ENCODE measurements at places on chromosomes 16 and 17.

DNA sequence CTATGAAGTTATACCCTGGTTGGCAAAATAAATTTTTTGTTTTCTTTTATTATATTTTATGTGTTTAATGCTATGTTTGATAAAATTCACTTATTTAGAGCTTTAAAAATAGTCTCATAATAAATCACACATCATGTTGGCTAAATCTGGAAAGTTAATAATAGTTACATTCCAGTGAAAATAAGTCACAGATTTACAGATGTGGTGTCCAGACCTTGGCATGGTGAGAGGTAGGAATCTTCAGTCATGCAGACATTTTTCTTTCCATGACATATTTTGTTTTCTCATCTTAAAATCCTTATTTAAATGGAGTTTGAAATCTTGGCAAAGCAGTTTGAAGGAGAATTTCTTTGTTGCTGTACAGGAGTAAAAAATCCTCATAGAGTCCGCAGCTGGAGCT lies 48.1 kb upstream of the GOSR1 start:
- no peak for DNase-seq

DNA sequence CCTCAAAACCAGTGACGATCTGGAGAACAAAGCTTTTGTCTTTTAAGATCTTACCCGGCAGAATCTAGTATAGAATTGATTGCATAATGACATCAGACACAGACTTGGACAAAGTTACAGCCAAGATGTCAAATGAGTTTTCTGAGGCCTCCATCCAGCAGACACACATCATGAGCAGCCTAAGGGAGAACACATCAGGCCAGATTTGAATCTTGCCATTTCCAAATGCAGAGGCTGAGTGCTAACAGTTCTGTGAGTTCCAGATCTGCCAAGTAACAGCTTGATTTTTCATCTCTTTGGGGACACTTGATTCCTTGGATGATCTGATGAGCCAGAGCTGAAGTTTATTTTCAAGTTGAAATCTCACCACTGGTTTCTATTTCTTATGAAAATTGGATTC lies 21.0 kb downstream of the NOG start:
- no peak for DNase-seq

DNA sequence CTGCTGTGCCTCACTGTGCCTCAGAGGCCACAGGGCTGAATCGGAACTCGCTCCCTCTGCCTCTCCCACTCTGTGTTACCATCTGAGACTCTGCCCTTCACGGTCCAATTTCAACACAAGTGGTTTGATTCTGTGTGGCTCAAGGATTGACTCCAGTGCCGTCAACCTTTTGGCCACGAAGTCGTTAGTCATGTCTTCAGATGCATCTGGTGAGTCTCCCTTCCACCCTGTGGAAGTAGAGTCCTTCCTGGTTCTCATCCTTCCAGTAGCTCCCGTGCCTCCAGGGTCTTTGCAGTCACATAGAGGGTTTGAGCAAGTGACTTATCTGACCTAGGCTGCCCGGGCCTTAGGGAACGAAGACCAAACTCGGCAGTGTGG lies 51.2 kb downstream of the PGS1 start:
- no peak for DNase-seq

DNA sequence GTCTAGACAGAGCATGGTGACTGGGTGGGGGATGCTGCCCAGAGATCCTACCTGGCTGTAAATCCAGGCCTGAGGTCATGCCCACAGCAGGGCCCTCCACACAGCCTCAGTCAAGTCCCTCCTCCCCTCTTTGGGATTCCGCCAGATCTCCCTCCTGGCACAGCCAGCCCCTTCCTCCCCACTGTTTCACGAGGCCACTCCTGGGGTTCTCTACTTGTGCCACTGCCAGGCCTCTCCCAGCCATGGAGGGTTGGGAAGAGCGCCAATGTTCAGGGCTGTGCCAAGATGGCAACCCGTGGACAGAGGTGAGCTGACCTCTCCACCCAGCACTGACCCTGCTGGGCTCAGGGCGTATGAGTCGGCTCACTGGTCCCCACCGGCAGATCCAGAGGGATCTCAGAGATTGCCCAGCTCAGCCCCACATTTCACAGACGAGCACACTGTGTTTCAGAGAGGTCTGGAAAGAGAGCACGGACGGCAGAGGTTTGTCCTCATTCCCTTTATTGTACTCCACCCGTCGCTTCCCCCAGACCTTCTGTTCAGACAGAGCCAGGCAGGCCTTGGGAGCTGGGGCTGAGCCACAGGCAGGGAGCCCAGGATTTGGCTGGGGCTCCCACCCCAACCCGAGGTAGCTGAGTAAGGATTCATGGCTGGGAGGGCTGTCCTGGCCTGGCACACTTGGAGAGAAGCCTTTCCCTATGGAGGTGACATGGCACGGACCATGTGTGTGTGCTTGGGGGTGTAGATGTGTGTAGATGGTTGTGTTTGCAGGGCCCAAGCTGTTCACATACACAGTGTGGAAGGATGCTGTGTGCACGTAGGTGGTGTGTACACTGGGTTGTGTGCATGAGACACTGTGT lies 3.5 kb upstream of the CAMKK1 start:
- no peak for DNase-seq

GRCh38 chr16:27383556-27384243 lies 18.3 kb upstream of the IL21R start:
- no peak for DNase-seq

GRCh38 chr16:73023320-73023719 lies 24.6 kb downstream of the ZFHX3 start:
- DNase-seq = no peak

Data from SW480 (cell line).